Activated CD8-positive, alpha-beta memory T cell treated with anti-CD3 and anti-CD28 coated beads for 4 hours (primary cell): ENCODE measurements at places on chromosomes 4 and X.

DNA sequence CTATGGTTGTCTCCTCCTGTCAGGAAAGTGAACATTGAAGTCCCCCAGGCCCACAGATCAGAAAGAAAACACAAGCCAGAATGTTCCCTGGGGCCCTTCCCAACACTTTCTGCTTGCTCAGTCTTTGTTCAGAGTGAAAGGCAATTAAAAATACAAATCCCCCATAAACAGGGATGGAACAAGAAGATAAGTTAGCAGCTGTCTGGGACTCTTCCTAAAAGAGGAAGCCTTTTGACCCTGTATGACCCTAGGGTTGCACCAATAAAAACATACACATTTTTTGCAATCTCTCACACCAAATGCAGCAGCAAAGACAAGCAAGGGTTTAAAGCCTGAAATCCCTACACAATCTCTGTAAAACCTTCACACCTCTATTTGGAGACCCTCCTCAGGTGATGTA is 22.6 kb downstream of the IRF2 start:
- no peak for DNase-seq

GRCh38 chr4:19135895-19136633 is 1114.5 kb upstream of the LCORL start:
- DNase-seq, result no peak

- no peak for DNase-seq
Measured at GRCh38 chrX:25009407-25009806, 6.4 kb downstream of the ARX start.

DNA sequence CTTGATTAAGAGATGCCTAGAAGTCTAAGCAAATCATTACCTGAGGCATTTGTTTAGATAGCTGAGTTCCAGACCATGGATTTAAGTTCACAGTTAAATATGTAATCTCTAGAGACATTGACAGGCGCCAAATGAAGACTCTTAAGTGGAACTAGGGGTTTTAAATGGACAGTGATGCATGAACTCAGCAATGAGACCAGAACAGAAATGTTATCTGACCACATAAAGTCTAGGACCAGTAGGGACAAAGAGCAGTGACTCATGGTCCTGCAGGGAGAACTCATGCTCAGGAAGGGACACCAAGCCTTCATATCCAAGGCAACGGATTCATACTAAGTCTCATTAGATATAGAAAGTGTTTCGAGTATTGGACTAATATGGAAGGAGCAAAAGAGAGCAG is 152.3 kb downstream of the PPARGC1A start:
- DNase-seq, result no peak

- no peak for DNase-seq
Measured at GRCh38 chr4:3879681-3880614, 113.8 kb downstream of the ADRA2C start.

DNA sequence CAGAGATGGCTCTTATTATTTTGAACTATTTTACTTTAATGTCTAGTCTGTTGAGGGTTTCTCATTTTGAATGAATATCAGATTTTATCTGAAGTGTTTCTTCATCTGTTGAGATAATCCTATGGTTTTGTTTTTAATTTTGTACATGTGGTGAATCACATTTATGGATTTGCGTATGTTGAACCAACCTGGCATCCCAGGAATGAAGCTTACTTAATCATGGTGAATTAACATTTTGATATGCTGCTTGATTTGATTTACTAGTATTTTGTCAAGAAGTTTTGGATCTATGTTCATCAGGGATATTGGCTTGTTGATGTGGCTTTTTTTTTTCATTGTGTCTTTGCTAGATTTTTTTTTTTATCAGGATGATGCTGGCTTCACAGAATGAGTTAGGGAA is 2390.9 kb downstream of the PCDH7 start:
- DNase-seq, result no peak

- no peak for DNase-seq
Measured at GRCh38 chr4:48189731-48190130, 55.7 kb upstream of the TXK start.

- DNase-seq, result no peak
Measured at GRCh38 chr4:99404595-99405287, 30.4 kb downstream of the ADH7 start.

- no peak for DNase-seq
Measured at GRCh38 chr4:74933562-74934015, 673 bp downstream of the PARM1 start.

DNA sequence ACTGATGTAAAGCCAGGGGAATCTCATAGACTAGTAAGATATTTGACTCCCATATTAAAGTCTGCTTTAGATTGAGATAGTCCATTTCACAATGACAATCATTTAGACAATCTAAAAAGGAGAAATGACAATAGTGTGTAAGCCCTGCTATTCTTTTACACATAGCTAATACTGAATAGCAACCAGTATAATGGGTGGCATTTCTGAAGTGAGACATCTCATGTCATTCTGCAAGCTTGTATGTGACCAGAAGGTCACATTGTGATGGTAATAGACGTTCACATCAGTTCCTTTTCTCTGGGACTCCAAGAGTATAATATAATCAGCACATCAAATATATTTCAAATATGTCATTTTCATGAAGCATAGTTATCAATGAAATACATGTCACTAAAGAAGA is 440.2 kb downstream of the GALNTL6 start:
- no peak for DNase-seq

DNA sequence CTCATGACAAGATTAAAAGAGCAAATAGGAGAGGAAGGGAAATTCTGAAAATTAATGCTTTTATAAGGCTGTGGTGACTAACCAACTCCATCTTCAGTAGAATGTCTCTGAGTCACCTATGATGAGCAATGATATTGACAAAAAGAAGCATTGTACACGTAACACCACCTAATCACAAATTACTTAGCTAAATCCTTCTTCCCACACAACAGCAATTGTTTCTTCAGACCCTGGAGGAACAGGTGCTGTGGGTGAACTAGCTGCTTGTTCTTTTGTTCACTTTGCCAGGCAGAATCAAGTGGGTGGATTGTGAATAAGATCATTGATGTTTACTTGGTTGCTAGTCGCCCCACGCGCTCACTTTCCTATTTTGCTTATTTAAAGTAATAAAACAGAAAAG is 315.5 kb downstream of the CAMK2D start:
- DNase-seq, result no peak

GRCh38 chr4:122117743-122118142 is 34.4 kb upstream of the BLTP1 start:
- no peak for DNase-seq

- DNase-seq, result no peak
Measured at GRCh38 chr4:3437582-3437936, 4.2 kb upstream of the HGFAC start.

- DNase-seq, result no peak
Measured at GRCh38 chrX:40976981-40977380, 108.3 kb upstream of the USP9X start.

DNA sequence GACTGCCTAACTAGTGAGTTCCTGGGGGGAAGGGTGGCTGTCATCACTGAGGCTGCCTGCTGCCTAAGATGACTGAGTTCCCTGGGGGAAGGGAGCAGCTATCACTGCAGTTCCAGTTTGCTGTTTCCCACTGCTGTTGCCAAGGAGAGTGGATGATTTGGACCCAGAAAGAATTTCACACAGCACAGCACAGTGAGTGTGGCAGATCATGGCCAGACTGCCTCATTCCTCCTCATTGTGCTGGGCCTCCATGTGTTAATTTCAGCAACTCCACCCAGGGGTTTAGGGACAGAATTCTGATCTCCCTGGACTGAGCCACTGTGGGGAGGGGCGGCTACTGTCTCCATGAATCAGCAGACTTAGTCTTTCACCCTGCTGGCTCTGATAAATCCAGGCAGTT is 125.0 kb downstream of the TEX13C start:
- DNase-seq, result no peak

DNA sequence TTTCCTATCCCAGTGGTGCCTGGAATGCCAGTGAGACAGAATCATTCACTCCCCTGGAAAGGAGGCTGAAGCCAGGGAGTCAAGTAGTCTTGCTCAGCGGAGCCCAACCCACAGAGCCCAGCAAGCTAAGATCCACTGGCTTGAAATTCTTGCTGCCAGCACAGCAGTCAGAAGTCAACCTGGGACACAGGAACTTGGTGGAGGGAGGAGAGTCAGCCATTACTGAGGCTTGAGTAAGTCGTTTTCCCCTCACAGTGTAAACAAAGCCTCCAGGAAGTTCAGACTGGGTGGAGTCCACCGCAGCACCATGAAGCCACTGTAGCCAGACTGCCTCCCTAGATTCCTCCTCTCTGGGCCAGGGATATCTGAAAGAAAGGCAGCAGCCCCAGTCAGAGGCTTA is 283.2 kb upstream of the CPEB2 start:
- DNase-seq, result no peak

GRCh38 chr4:90845777-90846176 is 718.6 kb downstream of the CCSER1 start:
- no peak for DNase-seq

DNA sequence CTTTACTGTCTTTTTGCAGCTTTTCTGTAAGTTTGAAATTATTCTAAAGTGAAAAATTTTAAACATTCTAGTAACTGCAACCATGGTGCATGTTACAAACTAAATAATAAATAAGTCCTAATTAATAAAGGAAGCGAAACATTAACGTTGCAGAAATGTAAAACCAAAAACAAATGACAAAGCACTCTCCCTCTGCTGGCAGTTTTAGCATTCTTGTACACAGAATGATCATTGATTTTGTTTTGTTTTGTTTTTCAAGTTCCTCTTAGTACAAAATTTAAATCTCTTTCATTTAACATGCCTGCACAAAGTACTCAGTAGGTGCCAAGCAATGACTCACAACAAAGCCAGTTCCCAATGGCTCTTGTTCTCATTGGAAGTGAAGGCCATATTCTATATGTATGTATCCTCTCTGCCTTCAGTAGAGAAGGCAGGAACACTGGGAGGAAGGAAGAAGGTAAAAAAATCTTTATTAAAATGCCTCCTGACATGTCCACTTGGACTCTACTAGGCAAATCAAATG is 13.7 kb upstream of the TMSB4X start:
- DNase-seq, result no peak
